ENCODE measurements at places on chromosomes 13 and 19.

GRCh38 chr13:37446503-37446902 is 152.1 kb downstream of the POSTN start:
- no peak for DNase-seq

GRCh38 chr19:30653646-30654386 is 281.6 kb downstream of the ZNF536 start:
- no peak for DNase-seq

- DNase-seq: no peak
These were observed 4.2 kb downstream of the PSG2 start for GRCh38 chr19:43078311-43078710.

DNA sequence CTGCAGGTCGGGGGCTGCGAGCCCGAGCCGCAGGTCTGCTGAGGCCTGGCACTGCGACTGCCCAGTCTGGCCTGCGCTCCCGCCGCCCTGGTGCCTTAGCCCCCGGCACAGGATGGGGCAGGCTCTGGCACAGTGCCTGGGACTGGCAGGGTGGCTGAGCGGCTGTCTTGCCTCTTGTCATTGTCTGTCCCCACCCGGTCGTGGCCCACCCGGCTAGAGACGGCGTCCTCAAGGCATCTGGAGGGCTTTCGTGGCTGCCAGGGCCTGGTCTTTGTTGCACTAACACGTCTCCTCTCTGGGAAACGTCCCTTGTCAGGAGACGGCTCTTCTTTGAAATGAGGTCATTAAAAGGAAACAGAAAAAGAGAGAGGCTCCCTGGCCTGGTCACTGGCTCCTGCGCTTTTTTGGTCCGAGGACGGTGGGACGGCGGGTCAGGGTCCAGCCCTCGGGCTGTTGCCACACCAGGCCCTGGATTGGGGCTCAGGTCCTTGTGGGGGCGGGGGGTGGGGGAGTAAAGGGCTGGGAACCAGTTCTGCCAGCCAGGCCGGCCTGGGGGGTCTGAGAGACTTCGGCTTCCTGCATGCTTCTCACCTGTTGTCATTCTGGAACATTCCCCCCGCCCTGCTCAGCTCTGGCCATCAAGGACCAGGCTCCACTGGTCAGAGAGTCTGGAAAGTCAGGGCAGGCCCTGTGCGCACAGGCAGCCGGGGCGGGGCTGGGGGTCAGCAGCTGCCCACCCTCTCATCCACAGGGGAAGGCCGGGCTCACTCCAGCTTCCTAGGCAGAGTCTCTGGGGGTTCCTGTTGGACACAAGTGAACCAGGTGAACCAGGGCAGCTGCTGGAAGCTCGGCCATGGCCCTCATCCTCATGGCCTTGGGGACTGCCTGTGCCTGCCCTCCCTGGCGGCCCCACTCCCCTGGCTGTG is 6.2 kb upstream of the ZNF554 start:
- no peak for DNase-seq

- no peak for DNase-seq
These were observed 84.0 kb upstream of the SLC7A1 start for GRCh38 chr13:29679396-29680053.

DNA sequence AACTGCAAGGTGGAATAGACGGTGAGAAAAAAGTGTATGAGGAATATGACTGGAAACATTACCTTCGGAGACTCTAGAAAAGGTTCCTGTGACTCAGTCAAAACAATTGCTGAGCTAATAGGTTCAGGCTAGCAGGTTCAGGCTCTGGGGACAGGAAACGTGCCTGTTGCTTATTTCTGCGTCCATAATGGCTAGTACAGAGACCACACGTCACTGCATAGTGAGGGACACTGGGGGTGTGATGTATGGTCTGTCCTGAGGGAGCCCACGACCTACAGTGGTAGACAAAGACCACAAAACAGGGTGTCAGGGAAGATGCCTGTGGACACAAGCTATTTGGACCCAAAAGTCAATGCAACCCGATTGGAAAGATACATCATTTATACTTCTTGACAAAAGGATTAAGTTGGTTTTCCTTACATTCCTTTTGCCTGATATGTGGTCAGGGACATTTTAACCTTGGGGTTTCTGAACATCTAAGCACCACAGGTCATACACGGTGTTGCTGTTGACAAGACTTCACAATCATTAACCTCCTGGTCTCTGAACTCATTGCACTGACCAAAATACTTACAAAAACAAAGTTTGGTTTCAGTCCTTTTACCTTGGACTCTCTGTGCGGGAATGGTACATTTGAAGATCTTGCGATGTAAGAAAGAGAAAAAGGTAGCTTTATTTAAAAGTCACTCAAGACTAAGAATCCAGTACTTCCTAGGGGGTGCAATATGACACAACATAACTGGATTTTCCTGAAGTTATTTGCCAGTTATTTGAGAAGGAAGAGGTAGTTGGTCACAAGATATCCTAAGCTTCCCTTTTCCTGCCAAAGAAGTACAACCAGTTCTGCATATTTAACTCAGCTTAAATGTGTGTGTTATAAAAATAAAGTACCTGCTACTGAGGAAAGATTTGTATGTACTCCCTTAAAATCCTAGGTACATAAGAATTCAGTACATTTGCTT is 20.0 kb downstream of the CRYL1 start:
- DNase-seq: no peak

Measured in right lung (tissue), 10 donors.